ENCODE measurements at places on chromosomes 11 and 22.
A peak's percentile ranks its signal among the peaks of the same experiment; 100 is the strongest.

DNA sequence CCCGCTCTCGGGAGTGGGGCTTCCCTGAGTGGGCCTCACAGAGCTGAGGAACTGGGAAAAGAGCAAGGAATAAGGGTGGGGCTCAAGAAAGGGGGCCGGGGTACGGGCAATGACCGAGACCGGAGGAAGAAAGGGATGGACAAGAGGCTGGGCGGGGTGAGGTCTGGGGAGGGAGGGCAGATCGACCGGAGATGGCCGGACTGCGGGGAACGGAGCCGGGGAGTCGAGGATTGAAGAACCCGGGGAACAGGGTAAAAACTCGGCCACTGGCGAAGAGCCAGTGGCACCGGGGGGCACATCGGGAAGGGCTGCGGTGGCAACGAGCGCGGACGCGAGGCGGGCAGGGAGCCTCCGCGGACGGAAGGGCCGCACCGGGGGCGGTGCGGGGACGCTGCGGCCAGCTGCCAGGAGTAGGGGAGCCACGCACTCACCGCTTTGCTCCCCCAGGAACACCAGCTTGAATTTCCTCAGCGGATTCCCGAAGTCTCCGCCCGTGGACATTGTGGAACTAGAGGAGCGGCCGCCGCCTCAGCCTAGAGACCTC lies 667 bp downstream of the RAB6A start:
- DNase-seq, result peak; percentile 27

GRCh38 chr11:77710358-77710757 lies 72.8 kb upstream of the CLNS1A start:
- no peak for DNase-seq

GRCh38 chr22:45096256-45096907 lies 67.3 kb upstream of the NUP50 start:
- peak; percentile 52 for DNase-seq

GRCh38 chr11:87281496-87281895 lies 243.8 kb downstream of the TMEM135 start:
- DNase-seq, result peak; percentile 9

GRCh38 chr11:118998822-118999221 lies 884 bp downstream of the CENATAC start:
- peak; percentile 93 for DNase-seq

DNA sequence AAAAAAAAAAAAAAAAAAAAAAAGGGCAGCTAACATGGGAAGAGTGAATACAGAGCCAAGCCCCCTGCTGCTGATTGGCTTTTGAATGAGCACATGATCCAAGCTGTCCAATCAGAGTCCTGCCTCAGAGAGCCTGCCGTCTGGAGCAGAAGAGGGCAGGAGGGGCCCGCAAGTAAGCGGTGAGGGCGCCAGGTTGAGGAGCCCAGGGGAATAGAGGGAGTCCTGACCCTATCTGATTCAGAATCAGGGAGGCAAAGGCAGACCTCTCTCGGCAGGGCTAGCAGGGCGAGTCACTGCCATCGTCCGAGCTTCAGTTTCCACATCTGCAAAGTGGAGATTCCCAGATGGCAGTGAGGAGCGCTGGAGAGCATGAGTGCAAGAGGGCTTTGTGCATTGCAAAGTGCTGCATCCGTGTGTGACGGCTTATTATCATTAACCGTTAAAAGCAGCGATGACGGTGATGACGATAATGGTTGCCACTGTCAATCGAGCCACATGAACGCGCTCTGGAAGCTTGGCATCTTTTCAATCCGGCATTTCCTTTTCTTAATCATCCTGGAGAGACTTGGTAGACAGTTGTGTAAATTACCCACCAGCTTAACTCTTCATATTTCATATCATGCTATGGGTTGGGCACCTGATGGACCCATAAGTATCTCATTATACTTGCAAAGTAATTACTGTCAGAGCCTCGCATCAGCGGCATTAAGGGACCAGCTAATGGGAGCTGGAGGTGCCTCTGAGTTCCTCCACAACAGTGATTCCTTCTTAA lies 68.6 kb upstream of the ATXN10 start:
- DNase-seq, result peak; percentile 48

GRCh38 chr11:90221803-90222458 lies 918 bp downstream of the CHORDC1 start:
- DNase-seq, result no peak

DNA sequence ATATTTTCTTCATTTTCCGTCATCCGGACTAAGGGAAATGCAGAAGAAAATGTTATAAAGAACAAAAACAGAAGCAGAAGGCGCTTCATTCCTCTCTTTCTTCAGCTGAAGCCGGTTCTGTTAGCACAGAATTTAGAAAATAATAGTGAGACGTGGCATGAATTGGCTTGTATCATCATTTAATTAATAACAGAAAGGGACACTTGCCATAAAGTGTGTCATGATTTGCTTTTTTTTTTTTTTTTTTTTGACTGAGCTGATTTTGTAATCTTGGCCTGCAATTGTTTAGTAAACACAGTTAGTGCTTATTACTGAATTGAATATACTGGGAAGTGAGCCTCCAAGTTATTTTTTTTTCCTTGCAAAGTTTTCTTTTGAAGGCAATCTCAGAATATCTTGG lies at the start of gene MMP27:
Gene MMP27, minus strand, starts transcription at position 144 of the 400 bp plus-strand sequence. Its CDS starts 55 bp downstream, at position 89.
- DNase-seq, result no peak

- DNase-seq, result no peak
These were observed 243.6 kb upstream of the SORL1-AS1 start for GRCh38 chr11:121696177-121696871.

DNA sequence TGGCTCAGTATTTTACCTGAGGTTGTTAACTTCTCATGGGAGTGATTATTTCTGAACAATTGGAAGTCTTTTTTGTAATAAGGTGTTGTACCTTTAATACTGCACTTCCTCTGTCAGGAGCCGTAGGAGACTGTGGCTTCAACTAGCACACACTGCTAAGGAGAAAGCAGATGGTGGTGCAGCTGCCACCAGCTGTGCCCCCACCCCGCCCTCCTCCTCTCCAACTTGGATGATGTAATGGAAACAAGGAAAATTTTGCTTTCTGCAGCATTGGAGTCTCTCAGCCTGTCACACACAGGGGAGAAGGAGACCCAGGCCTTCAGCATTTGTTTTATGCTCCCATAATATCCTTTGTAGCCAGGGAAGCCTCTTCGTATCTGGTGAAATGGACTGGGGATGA lies 91.2 kb downstream of the TEAD1 start:
- no peak for DNase-seq

DNA sequence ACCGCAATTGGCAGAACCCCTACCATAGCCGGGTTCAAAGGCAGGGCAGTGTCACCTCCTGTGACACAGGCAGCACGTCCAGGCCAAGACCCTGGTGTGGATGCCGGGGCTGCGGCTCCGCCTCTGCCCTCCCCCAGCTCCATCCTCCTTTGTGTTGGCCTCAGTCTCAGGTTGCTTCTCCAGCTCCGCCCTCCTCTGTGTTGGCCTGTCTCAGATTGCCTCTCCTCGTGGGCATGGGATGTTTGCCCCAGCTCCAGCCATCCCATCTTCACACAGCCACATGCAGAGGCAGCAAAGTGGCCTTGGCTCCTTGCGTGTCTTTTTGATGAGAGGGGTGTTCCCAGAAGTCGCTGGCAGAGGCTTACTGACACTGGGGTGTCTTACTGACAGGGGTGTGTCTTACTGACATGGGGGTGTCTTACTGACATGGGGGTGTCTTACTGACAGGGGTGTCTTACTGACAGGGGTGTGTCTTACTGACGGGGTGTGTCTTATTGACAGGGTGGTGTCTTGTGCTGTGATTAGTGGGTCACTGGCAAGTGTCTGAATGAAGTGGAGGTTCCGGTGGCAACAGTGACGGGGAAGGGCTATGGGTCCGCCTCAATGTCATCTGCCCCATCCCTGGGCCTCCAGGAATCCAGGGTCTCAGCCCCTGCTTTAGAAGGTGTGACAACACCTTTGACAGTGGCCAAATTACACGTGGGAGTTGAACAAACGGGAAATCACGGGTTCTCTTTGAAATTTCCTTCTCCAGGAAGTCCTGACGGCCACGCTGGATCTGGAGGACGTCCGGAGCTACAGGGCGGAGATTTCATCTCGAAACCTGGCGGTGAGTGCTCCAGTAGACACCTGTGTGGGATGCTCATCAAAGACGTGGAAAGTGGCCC lies 24.9 kb downstream of the NADSYN1 start:
- DNase-seq, result no peak

DNA sequence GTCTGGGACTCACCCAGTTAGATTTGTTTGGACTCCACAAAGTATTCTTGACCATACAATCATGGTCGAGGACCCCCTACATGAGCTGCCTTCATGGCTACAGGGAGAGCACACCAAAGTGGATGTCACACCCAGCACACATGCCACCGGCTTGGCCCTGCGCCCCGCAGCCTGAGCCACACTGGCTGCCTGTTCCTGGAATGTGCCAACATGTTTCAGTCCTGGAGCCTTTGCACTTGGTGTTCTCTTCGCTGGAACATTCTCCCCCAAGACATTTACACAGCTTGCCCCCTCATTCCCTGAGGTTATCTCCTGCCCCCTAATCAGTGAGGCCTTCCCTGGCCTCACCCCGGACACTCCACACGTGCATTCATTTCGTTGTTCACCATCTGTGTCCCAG lies 46.0 kb downstream of the PPARA start:
- no peak for DNase-seq

GRCh38 chr22:36913427-36914389 lies at the start of gene CSF2RB:
Gene CSF2RB, plus strand, starts transcription at chr22:36913628. Its CDS starts 8,580 bp downstream, at chr22:36922208.
- no peak for DNase-seq

DNA sequence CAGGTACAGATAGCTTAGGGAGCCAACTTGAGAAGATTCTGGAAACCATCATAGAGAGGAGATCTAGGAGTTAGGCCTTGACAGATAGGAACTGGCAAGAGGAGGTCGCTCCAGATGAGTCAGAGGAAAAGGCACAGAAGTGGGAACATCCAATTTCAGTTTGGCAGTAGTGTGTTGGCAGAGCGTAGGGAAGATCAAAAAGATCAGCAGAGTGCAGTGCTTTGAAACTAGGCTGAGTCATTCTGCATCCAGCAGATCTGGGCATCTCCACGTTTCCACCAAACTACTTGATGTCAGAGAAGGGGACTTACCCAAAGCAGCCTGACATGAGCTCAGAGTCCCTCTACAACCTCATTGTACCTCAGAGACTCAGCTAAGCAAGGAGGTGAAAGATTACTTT lies 58.5 kb downstream of the GAB4 start:
- DNase-seq, result peak; percentile 77

DNA sequence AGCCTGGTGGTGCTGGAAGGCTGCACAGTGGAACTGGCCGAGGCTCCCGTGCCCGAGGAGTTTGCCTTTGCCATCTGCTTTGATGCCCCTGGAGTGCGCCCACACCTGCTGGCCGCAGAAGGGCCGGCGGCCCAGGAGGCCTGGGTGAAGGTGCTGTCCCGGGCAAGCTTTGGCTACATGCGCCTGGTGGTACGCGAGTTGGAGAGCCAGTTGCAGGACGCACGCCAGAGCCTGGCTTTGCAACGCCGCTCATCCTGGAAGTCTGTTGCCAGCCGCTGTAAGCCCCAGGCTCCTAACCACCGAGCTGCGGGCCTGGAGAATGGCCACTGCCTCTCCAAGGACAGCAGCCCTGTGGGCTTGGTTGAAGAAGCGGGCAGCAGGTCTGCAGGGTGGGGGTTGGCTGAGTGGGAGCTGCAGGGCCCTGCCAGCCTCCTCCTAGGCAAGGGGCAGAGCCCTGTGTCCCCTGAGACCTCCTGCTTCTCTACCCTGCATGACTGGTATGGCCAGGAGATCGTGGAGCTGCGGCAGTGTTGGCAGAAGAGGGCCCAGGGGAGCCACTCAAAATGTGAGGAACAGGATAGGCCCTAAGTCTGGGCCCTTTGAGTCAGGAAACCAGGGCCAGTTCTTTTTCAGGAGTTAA lies 1.9 kb upstream of the SMDT1 start:
- DNase-seq, result no peak

GRCh38 chr11:110907629-110908028 lies 195.4 kb upstream of the ARHGAP20 start:
- peak; percentile 83 for DNase-seq

DNA sequence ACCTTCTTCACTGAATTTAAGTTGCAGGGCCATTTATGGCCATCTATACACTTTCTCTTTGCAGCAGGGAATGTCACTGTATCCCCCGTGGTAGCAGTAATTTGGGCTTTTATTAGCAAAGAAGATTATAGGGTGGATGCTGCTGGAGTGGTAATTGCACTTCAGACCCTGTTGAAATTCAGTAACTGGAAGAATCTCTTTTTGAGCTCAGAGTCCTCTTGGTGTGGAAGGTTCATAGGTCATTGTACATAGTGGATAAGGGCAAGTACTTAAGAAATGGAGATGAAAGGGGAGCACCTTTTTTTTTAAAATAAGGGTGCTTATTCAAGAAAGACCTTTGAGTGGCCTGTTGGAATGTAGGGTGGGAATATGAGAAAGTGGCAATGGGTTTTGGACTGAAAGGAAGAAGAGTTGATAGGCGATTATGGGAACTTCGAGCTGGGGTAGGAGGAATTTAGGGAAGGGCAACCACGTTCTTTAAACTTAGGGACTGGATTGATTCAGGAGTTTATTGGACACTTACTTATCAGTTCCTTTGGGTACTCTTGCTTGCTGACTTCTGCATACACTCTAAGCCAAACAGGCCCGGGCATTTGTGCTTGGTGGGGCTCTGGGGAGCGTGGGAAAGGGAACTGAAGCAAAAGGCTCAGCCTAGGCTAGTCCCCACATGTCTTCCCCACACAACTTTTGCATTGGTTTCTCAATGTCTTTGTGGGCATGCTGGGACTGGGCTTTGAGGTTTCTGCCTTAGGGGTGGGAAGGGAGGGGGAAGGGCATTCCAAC lies 26.5 kb downstream of the CTNND1 start:
- DNase-seq, result no peak

GRCh38 chr22:29762263-29762662 lies 4.5 kb downstream of the ZMAT5 start:
- peak; percentile 58 for DNase-seq

DNA sequence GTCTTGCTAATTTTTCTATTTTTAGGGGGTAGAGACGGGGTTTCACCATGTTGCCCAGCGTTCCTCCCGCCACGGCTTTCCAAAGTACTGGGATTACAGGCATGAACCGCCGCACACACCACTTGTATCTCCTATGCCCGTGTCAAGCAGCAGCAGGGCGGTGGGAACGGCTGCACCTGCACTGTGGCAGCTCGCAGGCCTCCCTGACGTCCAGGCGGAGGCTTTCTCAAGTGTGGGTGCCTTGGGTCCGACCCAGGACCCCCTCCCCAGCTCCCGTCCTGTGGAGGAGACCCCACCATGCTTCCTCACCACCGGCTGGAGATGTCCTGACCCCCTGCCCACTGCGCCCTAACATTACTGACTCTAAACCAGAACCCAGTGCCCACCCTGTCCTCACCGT lies 25.7 kb downstream of the TSPAN4 start:
- no peak for DNase-seq

DNA sequence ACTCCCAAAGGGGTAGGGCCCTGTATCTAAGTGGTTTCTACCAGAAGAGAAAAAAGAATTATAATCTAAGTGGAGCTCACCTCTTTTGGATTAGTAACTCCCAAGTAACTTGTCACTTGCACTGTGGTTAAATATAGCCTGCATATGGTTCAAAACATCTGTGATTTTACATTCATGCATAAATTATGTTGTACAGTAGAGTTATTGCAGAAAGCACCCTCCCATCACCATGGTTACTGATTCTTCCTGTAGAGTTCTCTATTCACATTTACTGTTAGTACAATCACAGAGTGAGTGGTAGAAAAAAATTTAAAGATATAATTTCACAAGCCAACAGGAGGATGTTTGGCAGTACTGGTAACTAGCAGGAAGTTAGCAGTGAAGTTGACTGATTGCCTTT lies 80.4 kb downstream of the LRRC4C start:
- DNase-seq, result no peak
